Fibroblast of upper back skin (primary cell): ENCODE measurements at places on chromosomes 1 and 21.

- no peak for DNase-seq
Measured at GRCh38 chr1:169860750-169861149, 32.9 kb downstream of the SCYL3 start.

- DNase-seq = peak; percentile 14
Measured at GRCh38 chr1:29052100-29052499, 71.6 kb downstream of the TMEM200B start.

GRCh38 chr1:35264035-35264434 is 4.5 kb upstream of the ZMYM4 start:
- DNase-seq = no peak

DNA sequence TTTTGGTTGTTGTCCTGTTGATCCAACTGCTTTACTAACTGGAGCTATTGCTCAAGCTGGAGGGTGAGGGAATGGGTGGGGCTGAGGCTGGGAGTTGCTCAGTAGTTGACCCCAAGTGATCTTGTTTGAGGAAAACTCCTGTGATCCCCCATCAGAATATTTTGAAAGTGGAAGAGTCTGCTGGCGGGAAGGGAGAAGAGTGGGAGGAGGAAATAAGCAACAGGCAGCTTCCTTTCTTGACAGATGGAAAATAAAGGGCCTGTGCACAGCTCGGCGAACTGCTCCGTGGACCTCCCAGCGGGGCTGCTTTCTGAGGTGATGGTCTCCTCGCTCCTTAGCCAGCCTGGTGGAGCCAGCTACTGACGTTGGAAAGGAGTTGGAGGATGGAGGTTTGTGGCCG is 199.1 kb upstream of the LMO4 start:
- DNase-seq = no peak

GRCh38 chr1:9820521-9820920 is 3.2 kb downstream of the CLSTN1 start:
- no peak for DNase-seq

DNA sequence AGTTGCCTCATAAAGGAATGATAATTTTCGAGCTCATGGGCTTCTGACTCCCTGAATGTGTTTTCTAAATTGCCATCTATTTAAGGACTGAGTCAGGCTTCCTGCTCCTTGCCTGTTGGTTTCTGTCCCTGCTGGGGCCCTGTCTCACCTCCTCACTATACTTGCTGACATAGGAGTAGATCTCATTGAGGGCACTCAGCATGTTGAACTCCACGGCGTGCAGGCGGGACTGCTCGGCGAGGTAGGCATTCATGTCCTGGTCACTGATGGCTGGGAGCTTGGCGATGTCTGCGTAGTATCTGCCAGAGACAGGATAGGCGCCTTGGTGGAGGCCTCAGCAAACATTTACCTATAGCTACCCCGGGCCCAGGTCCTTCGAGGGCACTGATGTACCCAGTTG is 116.9 kb upstream of the CD34 start:
- no peak for DNase-seq

DNA sequence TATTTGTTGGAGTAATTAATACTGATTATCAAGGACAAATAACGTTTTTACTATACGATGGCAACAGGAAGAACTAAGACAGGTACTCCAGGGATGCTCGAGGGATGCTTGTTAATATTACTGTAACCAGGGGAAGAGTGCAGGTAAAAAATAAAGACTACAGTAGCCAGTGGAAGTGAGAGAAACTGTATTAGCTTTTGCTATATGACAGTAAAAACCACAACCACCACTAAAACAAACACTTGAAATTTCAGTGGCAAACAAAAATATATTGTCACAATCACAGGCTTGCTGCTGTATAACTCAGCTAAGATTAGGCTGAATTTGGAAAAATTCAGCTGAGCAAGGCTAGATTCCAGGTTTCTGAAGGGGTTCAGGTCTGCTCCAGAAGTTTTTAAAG is 812.6 kb upstream of the ADGRL4 start:
- DNase-seq = no peak

- no peak for DNase-seq
Measured at GRCh38 chr1:109630898-109631512, 11.4 kb downstream of the AMPD2 start.

DNA sequence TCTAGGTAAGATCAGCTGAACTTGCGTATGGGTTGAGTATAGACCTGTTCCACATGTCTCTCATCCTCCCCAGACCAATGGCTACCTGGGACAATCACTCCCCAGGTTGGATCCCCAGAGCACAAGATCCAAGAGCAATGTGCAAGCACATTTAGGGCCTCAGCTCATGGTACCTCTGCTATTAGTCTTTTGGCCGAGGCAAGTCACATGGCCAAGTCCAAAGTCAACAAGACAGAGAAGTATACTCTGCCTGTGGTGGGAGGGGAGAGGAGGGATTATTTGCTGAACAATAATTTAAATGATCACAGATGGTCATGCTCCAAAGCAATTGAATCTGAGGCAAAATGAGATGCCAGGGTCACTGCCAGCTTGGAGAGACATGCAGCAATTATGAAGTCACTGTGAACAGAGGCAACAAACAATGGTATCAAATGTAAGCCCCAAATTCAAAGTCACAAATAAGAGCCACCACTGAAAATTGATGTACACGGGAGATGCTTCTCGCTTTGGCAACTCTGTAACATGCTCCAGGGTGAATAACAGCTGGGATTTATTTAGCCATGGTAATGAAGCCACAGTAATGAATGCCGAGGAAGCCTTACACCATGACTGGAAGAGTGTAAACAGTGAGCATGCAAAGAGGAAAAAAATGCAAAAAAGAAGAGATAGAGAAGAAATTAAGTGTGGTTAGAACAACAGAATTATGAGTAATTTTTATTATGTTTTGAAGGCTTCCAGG is 149.1 kb downstream of the ZNF281 start:
- DNase-seq = peak; percentile 49

DNA sequence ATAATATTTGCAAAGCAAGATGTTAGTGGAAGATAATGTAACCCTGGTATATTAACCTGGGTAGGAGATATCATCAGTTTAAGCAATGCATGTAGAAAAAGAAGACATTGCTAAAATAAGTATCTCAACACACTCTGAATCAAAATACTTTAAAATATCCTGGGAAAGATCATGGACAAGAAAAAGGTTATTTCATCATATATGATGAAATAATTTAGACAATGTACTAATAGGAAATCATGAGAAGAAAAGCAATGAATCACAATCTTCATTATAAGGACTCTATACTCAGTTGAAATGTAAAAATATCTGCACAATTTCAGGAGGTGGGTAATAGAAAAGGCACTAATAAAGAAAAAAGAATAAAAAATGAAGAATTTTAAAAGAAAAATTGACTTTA is 158.8 kb downstream of the KCNT2 start:
- peak; percentile 6 for DNase-seq

DNA sequence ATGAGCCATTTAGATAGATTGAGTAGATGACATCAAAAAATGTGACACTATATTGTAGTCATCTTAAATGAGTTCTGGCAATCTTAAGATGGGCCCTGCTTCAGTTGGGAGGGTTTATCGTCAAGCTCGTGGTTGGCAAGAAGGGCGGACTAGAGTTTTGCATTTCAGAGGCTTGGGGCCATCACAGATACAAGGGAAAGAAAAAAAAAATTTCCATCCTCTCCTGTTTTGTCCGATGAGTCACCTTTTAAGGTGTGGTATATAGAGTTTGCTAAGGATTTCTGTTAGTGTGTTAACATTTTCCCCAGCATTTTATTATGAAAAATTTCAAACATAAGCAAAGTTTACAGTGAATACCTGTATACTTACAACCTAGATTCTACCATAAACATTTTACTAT is 31.8 kb upstream of the KCNQ4 start:
- no peak for DNase-seq
